NCI-H1048 (cell line): ENCODE measurements at places on chromosomes 5 and 9.

DNA sequence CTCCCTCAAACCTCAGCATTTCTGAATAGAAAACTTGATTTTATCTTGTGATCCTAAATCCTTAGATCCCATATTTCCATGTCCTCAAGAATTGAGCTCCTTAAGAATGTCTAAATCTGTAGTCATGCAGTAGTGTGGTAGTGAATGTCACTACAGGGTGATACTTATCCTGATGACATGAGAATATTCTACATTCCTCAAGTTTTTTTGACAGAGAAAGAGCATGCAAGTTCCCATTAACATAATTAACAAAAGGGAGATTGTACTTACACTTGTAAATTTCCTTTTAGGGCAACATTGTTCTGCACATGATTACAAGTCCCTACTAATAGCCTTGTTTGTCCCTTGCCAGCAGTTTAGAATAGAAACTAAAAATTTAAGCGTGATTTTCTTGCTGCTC, 352.3 kb downstream of the PTPRD start:
- no peak for DNase-seq

GRCh38 chr5:123538670-123539459, 26.9 kb downstream of the CSNK1G3 start:
- no peak for DNase-seq

- DNase-seq: no peak
Observed at GRCh38 chr5:139079225-139079990, 118.8 kb downstream of the SIL1 start.

GRCh38 chr5:153157156-153157555, 333.3 kb upstream of the GRIA1 start:
- DNase-seq: no peak

GRCh38 chr5:163369776-163370385, 67.5 kb upstream of the CCNG1 start:
- DNase-seq: no peak

DNA sequence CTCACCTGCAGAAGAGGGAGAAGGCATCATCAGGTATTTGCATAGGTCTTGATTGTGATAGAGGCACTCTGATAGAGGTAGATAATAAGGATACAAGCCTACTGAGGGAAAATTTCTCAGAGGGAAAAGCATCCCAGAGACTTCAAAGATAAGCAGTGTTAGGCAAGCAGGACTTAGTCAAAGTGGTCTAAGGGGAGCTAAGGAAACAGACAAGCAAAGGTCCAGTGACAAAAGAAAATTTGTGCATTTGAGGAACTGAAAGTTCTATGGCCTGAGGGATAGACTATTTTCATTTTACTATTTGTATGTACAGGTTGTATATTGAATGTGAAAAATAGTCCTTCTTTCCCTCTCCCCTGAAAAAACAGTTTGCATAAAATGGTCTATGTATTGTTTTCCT, 27.4 kb downstream of the OXCT1 start:
- no peak for DNase-seq

GRCh38 chr9:70069704-70070103, 26.1 kb downstream of the MAMDC2 start:
- DNase-seq: no peak

GRCh38 chr9:92151691-92152393, 36.6 kb upstream of the SPTLC1 start:
- DNase-seq: no peak

DNA sequence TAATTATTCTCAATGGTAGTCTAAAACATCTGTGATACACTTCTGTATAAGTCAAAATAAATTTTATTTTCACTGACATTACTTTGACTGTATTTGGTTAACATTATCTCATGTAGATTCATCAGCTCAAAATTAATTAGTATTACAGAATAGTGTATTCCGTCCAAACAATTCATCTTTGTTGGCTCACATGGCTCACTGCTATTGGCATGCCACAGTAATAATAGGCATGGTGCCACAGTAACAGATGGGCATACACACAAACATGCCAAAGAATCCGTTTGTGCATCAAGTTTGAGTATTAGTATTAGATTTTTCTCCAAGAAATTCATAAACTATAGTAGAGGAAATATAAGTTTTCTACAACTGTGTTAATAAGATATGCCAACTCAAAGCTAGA, 14.2 kb downstream of the AP3B1 start:
- no peak for DNase-seq

GRCh38 chr5:2003690-2004365, 121.1 kb upstream of the IRX4 start:
- no peak for DNase-seq

DNA sequence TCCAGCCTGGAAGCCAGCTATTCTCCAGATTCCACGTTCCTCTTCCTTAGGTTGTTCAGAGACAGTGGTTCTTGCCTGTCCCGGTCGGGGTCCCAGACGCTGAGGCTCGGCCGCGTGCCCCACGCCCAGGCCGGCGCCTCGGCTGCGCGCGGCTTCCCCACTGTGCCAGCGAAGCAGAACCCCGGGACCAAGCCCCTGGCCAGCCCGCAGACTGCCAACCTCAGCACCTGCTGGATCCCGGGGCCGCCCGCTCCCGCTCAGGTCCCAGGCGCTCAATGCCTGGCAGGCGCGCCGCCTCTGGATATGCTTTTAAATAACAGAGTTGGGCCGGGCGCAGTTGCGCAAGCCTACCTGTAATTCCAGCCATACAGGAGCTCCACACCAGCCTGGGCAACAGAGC, 195.5 kb downstream of the MAN2A1 start:
- DNase-seq: no peak

DNA sequence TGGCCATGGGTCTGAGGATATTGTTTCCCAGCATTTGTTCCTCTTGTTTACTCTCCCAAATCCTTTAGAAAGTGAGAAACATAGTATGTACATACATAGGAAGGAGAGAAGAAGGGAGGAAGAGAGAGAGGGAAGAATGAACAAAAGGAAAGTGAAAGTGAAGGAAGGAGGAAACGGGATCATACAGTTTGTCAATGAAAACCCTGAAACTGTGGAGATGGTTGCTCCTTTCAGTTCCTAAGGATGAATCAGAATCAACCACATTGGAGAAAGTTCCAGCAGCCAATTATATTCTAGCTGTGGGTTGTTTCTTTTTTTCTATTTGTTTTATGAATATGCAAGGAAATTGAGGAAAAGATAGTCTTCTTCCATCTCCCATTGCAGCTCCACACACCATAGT, 396.5 kb downstream of the MLLT3 start:
- no peak for DNase-seq

DNA sequence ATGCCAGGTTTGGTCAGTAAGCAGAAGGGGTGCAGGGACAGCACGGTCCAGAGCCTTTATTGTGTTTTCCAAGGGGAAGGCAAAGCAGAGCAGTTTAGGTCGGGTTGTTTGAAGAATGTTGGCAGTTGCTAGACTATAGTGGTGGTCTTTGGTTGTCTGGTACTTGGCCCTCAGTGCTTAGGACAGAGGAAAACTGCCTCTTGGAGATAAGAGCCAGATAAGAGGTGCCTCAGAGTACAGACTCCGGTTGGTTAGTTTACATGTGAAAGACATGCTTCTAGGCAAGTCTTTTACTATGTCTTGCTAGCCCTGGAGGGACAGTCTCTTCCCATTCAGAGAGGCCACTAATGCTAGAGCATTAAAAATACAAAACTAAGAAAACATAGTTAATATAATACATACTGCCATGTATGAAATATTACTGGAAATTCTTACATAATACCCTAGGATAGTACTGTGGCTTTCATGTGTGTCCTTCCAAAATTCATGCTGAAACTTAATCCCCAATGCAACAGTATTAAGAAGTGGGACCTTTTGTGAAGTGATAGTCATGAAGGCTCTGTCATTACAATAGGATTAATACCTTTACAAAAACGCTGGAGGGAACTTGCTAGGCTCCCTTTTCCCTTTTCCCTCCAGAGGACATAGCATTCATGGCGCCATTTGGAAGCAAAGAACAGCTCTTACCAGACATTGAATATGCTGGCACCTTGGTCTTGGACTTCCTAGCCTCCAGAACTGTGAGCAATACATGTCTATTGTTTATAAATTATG, 280.4 kb downstream of the TMEM167A start:
- DNase-seq: no peak

GRCh38 chr5:149177911-149178565, 36.7 kb downstream of the ABLIM3 start:
- no peak for DNase-seq

DNA sequence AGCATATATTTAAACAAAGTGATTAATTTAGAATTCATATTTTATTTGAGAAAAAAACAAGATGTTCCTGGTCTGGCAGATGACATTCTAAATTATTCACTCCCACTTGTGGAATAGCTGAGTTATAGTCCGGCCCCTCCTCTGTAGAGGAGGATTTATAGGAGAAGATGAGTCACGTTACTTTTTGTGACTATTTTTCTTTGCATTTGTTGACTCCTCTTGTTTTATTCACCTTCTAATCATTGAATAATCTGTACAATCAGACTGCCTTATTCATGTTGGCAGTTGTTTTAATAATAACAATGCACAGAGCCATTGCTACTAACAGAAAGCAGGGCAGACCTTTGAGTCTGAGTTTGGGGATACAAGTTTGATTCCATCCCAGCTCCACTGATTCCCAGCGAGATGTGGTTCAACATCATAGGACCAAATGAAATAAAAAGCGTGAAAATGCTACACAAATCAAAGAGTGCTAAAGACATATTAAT, 23.2 kb downstream of the DOCK8 start:
- DNase-seq: no peak

DNA sequence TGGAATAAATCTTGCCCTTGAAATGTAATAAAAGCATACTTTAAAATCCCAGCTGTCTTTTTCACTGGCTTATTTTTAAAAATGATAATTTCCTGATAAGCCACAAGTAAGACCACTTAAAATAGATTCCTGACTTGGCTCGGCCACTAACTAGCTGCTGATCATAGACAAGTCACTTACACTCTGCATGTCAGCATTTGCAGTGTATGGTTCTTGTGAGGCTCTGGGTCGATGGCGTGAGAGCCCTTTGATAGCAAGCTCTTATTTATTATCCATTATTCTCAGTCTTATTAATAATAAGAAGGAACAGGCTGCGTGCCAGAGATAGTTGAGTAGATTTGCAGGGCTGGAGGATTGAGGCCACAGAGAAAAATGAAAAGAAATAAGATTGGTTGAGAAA, 110.7 kb upstream of the IL12B start:
- DNase-seq: no peak

DNA sequence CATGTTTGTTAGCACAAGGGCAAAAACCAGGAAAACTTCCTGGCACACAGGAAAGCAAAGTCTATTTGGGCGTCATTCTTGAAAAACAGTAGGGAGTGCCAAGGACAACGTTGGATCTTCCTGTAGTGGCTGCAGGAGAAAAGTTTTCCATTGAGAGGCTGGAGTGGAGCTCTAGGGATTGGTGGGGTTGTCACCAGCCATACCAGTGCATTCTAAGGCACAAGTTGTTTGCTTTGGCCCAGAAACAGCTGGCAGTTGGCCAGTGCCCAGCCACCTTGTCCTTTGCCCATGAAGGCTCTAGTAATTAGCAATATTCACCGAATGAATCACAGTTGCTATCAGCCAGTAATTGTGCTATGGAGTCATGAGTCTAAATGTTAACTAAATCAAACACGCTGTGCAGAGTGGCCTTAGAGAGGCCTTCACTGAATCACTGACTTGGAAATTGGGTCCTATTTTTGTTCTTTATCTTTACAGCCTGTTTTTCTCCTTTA, 26.4 kb downstream of the TNFSF15 start:
- DNase-seq: no peak

DNA sequence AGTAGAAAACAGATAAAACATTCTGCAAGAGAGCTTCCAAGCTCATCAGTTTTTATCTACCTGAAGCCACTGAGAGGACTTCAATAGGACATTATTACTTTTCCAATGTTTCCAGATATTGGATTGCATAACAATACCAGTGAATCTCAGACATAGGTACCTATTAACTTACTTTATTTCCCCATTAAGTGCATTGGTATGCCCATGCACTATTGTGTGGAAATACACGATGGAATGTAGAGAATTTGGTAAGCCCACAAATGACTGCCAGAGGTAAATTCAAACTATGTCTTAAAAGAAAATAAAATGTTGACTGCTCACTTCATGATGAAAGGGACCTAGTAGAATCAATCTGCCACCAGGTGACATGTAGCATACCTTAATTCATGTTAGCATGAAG, 48.1 kb upstream of the PRR16 start:
- DNase-seq: no peak

GRCh38 chr5:65695896-65696295, 26.0 kb downstream of the SGTB start:
- DNase-seq: no peak

- no peak for DNase-seq
Observed at GRCh38 chr5:139133282-139133681, 64.9 kb downstream of the SIL1 start.

GRCh38 chr5:55993013-55993412, 1.8 kb downstream of the IL6ST start:
- no peak for DNase-seq

DNA sequence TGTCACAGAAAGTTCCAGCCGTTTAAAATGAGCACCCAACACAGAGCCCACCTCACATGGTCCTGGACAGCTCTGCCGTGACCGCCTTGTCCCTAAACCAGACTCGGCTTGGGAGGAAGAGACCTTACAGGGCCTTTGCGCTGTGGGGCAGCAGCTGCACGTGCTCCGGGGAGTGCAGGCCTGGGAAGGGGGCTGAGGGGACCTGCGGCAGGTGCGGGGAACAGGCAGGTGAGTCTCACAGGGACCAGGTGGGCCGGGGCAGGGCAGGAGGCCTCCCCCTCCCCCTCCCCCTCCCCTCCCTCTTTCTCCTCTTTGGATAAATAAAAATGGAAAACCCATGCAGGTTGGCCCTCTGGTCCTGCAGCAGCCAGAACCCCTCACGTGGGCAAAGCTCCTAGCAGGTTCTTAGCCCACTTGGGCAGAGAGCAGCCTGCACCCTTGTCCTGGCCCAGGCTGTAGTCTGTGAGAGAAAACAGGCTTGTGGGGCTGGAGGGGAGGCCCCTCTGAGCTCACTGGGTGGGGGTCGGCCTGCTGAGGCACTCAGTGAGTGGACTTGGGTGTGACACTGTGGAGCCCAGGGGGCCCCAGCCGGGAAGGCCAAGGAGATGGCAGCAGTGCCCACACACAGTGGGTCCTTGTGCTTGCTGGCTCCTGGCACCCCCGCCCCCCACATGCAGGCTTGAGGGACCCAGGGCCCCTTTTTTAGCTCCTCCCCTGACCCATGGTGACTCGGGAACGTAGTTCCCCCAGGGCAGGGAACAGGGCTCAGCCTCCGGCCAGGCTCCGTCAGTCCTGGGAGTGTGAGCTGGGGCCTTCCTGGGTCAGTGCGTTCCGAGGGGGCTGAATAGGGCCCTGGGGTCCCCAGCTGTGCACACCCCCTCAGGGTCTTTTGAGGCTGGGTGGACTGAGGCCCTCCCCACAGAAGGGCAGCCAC, 40.0 kb upstream of the CACNA1B start:
- DNase-seq: no peak

DNA sequence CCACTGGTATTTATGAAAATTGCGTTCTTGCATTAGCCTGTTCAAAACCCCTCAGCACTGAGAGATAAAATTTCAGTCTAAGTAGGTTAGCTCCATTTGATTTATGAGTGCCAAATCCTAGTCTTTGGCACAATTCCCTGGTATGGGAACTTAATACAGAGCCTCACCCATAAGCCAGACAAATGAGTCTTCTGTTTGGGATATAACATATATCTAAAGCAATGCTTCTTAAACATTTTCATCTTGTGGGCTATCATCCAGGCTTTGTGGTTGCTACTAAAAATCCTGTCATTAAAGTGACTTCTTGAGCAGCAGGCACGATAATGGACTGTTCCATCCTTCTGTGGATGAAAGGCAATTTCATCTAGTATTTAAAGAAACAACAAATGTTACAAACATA, 419.5 kb upstream of the ACTBL2 start:
- DNase-seq: no peak

- DNase-seq: no peak
Observed at GRCh38 chr5:132012371-132013005, 1.0 kb upstream of the ACSL6 start.
